ENCODE measurements at places on chromosomes 3 and 15.

- DNase-seq: no peak
Observed at GRCh38 chr3:112357930-112358780, 25.2 kb downstream of the CD200 start.

- no peak for DNase-seq
Observed at GRCh38 chr3:120033596-120033995, 60.7 kb downstream of the GSK3B start.

GRCh38 chr3:153442386-153442785 is 280.4 kb downstream of the RAP2B start:
- no peak for DNase-seq

GRCh38 chr3:126104742-126105605 is 21.1 kb upstream of the SLC41A3 start:
- no peak for DNase-seq

- DNase-seq: no peak
Observed at GRCh38 chr3:70985572-70985971, 598.0 kb downstream of the FOXP1 start.

DNA sequence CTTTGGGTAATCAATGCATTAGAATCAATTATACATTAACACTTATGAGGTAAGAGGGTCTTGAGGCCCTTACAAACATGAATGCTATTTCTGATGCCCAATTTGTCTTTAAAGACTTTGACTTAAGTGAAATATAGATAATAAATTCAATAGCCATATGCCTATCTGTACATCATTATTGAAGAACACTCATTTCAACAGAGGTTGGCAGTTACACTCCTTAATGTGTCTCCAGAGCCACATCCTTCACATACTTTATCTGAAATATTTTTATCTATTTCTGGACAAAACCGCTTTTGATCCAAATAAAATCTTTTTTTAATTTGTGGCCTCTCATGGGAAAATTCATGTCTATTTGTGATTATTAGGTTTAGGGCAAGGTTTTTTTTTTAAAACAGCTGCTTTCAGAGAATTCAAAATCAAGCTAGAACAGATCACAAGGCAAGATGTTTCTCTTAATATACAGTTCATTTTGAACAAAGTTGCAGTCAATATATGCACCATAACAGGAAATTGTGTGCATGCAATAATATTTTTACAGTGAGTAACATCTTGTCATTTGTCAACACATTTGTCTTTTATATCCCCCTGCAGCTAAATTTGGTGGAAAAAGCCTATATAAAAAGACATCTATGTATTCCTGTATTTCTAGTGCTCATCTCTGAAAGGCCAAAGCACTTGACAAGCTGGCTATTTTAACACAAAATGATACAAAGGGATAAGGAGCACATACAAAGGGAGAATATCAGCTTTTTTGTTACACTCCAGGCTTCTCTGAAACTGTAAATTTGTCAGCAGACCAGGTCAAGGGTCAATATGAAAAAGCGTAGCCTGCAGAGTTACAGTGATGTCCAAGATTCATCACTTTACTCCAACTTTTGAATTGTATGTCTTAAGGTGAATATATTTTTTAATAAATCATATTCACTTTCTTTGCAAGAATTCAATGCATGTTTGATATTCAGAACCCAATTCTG is 146.2 kb upstream of the DPH6 start:
- DNase-seq: no peak

GRCh38 chr3:37221407-37221806 is 47.0 kb upstream of the LRRFIP2 start:
- no peak for DNase-seq

GRCh38 chr15:99250001-99250400 is 620 bp upstream of the TTC23 start:
- no peak for DNase-seq

DNA sequence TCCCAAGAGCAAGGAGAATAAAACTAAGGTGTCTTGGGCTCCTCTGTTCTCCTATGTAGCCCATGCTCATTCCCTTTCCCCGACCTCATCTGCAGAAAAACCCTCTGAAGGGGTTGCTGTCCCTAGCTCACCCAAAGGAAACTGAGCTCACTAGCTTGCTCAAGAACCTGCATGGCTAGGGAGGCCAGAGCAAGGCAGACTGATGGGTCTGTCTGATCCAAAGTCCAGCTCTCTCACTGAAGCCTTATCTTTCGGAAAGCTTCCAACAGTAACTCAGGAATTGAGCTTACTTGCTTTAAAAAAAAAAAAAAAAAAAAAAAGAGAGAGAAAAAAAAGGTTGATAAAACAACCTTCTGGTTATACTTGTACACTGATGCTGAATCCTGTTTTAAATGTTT is 141.4 kb upstream of the TOPAZ1 start:
- DNase-seq: no peak

DNA sequence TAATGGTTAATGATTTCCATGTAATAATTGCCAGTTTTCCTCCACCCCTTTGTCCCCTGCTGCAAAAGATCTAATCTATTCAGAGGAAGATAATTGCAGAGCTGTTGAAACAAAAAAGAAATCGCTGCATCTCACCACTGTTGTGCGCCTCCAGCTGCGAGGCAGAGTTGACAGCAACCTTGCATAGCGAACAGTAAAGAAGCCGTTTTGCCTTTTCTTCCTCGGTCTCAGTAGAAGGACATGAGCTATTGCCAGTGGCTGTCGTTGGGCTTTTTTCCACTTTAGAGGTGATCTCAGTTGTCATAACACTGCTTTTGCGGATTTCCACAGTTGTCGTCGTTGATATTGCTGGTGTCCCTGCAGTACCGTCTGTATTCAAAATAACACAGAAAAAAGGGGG is 314.2 kb downstream of the ZNF385D start:
- DNase-seq: no peak

GRCh38 chr3:114411190-114411668 is 117.4 kb downstream of the TIGIT start:
- DNase-seq: no peak

GRCh38 chr3:71428841-71429596 is 154.5 kb downstream of the FOXP1 start:
- no peak for DNase-seq

Measured in NCI-H460 (cell line).